ENCODE measurements at places on chromosomes 4 and X.

GRCh38 chrX:13074297-13075262, 30.2 kb upstream of the FAM9C start:
- DNase-seq, result no peak

DNA sequence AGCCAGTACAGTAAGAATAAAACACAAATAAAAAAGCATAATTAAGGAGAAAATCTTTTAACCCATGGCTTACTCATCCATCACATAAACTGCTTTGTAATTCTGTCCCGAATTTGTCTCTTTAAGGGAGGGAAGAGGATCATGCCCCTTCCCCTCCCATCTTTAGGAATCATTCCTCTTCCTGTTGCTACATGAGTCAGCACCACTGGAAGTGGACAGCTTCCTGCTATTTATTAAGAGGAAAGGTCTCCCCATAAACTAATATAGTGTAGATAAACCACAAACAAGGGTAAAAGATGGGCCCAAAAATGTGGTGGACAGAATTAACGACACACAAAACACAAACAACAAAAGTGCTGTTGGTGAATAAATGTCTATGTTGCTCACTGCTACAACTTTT, 75.8 kb downstream of the PPP3CA start:
- no peak for DNase-seq

- no peak for DNase-seq
Measured at GRCh38 chr4:87366521-87367162, 24.3 kb downstream of the HSD17B11 start.

GRCh38 chr4:21795091-21795490, 153.5 kb downstream of the KCNIP4 start:
- no peak for DNase-seq

- no peak for DNase-seq
Measured at GRCh38 chrX:13742397-13743176, 8.0 kb downstream of the OFD1 start.

DNA sequence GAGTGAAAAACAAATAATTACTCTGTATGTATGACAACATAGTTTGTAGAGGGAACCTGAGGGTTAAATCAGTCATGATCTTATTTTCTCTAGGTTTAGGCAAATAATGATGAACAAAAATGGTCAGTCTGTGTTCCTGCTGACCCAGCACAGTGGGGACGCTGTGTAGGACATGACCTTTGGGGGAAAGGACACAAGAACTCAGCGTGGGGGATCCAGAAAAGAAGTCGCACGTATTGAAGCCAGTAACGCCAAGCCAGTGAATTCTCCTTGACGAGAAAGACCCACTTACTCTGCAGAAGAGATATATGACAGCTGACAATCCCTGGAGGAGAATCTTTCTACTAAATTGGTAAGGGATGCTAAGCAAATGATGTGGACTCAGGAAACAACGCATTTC, 36.6 kb downstream of the HELT start:
- no peak for DNase-seq

DNA sequence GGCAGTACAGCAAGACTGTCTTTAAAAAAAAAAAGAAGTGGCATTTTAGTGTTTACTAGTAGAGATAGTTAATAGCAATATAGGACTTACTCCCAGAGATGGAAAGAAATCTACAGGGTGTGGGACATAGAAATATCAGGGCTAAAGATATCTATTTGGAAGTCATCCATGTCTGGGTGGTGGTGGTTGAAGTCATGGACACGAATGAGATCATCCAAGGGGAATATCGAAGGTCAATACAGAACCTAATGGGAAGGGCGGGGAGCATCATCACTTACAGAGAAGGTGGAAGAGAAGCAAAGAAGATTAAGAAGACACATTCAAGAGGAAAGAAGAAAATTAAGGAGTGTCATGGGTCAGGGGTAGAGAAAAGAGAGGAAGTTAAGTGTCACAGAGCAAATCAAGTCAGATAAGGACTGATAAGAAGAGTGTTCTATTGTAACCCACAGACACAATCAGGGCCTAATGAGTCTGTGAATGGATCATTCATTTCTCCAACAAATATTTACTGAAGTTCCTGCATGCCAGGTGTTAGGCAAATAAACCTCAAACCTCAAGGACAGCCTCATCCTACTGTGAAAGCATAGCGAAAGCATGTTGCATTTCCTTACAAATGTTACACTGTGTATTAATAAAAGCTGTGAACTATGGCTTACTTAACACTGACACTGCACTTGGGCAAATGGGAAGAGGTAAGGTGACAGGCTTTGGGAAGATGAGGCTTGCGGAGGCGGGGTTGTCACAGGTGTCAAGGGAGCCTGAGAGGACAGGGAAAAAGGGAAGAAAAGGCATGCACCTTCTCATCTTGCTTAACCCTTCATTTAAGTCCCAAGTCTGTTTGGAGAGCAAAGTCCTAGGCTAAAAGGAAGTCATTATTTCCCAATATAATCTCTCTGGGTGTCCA, 65.3 kb downstream of the ELOVL6 start:
- no peak for DNase-seq

- DNase-seq, result no peak
Measured at GRCh38 chr4:137083571-137084135, 448.6 kb downstream of the PCDH18 start.

DNA sequence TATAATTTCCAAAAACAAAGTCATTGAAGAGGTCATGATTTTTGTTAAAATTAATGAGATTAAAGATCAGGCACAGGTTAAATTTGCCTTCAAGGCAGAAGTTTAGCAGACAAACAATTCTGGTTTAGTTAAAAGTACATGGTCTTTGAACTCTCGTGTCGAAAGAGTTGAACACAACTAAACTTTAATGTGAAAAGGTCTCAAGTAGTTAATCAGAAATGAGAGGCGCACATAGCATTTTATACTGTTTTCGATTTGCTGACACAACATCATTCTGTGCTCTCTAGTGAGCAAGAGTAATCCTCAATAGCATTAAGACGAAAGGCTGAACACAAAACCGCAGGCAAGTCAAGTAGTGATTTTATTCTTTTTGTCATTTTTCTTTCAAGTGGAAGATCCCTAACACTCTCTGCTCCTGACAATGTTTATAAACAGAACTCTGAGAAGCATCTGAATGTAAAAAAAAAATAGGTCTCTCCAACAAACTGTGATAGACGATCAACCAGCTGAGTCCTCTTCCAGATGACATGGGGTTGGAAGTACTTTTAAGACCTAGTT, 49.8 kb downstream of the SH3RF1 start:
- DNase-seq, result no peak

- DNase-seq, result no peak
Measured at GRCh38 chr4:154741922-154742850, 1.6 kb upstream of the LRAT start.

- peak; percentile 83 for DNase-seq
Measured at GRCh38 chrX:49184294-49185281, 1.6 kb downstream of the PRICKLE3 start.

- no peak for DNase-seq
Measured at GRCh38 chr4:104966349-104967033, 180.2 kb upstream of the TET2 start.

DNA sequence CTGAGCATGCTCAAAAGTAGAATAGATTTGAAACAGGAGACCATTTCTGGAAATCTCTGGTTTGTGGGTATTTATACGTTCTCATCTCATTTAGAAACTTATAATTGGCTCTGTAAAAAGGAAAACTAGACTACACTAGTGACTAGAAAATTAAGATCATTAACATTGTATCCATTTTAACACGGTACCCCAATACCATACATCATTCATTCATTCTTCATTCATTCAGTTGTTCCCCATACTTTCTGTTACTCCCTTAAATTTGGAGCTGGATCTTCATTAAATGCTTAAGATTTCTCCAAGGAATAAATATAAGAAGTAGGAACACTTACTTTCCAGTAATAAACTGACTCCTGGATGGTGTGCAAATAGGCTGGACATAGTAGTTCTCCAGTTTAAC, 1.3 kb downstream of the ARSJ start:
- no peak for DNase-seq

DNA sequence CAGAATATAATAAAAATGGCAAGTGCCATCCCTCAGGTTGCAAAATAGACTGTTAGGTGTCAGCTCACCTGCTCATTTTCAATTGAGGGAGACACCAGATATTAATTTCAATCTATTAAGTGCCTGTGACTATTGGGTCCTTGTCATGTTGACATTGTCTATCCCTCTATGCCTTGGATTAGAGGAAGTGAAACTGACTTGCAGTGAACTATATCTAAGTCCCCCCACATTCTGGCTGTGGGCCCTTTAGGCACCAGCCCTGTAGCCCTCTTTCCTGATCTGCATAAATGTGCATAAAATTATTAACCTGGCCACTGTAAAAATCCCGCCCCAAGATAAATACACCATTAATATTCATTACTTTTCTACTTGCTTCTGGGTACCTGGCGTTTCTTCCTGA, 293.0 kb upstream of the CLNK start:
- DNase-seq, result no peak

DNA sequence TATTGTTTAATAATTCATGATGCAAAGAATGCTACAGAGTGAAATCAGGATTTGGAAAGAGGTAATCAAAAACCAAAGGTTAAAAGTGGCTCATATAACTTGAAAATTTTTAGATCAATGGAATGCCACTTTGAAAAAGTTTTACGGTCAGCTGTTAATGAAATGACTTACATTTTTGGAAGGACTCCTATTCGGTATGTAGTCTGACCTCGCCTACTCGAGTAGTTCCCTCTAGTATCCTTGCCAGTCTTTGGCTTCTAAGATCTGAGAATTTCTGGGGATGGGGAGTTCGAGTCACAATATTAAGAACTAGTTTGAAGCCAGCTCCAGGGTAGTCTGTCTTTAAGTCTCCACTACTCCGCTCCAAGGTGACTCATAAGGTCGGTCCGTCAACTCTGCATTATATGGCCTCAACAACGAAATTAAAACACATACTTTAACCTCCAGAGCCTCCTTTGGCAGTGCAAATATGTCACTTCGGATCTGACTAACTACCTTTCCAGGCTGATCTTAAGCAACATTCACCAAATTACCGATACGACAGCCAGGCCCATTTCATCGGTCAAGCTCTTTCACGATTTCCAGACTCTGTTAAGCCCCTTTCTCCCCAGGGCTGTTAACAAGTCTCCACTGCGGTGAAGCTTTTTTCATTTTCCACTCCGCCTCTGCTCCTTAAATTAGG, 733 bp upstream of the NAA15 start:
- no peak for DNase-seq
